ENCODE measurements at places on chromosomes 5 and 9.

- no peak for DNase-seq
Observed at GRCh38 chr9:114657705-114658104, at the start of gene TEX53. Gene TEX53 (minus strand): TSS chr9:114657805. CDS start chr9:114657774, 31 bp downstream.

GRCh38 chr9:81898851-81899250, 29.4 kb upstream of the SPATA31D4 start:
- DNase-seq: no peak

DNA sequence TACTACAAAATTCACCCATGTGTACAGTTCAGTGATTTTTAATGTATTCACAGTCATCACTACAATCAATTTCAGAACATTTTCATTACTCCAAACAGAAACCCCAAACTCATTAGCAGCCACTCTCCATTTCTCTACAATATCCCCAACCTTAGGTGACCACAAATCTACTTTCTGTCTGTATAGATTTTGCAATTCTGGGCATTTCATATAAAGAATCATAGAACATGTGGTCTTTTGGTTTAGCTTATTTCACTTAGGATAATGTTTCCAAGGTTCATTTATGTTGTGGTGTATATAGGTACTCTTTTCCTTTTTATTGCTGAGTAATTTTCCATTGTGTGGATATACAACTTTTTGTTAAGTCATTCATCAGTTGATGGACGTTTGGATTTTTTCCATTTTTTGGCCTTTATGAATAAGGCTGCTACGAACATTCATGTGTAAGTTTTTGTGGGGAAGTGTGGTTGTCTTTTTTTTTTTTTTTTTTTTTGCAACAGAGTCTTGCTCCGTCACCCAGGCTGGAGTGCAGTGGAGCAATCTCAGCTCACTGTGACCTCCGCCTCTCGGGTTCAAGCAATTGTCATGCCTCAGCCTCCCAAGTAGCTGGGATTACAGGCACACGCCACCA, 54.5 kb downstream of the DOCK8 start:
- peak; percentile 86 for DNase-seq

- no peak for DNase-seq
Observed at GRCh38 chr5:5341531-5342292, 80.8 kb upstream of the ICE1 start.

DNA sequence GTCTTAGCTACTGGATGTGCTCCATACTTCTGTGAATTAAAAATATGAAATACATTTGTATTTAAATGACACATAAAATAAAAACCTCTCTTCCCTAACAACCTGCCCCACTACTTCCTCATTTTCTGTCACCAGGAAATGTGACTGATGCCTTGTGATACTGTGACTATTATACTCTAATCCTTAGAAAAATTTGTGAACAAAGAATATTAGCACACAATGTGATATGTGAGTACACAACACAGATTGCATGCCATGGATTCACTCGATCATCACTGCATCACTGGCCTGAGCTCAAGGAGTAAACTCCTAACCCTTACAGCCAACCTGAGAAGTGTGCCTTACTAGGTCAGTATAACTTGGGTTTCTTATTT, 281.0 kb downstream of the EFNA5 start:
- DNase-seq: peak; percentile 89

DNA sequence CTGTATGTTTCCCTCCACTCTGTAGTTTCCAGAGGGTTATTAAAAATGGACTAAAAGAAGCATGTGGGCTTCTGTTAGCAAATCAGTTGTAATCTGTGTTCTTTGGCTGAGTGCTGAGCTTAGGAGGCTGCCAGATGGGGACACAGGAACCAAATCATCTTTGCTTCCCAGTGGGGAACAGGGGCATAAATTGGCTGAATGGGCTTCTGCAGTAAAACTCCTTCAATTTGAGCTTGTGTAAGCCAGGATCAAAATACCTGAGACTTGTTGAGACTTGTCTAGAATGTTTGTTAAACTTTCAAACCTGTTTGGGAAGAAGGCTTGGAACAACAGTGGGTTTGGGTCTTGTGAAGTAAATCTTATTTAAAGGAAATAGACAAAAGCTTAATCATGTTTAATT, 32.2 kb upstream of the TNFAIP8 start:
- DNase-seq: no peak

DNA sequence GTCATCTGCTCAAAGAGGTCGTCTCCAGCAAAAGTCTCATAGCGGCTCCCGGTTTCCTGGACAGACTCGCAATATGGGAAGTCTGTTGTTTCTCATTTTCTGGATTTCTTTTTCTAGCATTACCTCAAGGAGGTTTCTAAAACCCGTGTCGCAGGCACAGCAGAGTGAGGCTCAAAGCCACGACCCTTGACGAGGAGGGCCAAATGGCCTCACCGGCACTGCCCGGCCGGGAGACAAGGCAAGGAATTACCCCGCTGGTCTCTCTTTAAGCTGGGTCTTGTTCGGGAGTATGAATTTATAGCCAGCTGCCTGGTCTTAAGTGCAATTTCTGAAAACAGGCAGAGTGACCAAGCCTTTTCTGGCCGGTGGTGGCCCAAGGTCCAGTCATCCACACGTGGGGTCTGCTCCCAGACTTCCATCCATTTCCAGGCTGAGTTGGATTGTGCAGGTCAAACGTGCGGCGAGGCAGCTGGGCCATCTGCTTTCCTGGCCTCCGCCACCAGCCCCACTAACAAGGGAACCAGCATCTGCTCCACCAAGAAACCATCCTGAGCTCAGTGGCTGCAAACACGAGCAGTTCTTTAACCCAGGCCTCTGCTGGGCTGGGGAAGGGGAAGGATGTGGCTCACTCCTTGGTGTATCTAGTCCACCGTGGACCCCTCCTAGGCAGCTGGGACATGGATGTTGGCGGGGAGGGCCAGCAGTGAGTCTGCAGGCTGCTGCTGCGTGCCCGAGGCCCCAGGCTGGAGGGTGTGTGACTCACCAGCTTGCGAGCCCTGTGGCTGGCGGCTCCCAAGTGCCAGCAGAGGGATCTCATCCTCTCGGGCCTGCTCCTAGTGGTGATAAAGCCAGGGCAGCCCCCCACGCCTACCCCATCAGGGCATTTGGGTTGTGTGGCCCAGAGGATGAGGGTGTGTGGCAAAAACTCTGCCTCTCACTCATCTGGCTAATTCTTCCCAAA, 55.6 kb upstream of the COL5A1 start:
- no peak for DNase-seq

- DNase-seq: no peak
Observed at GRCh38 chr9:35570709-35571504, 34.2 kb upstream of the TESK1 start.

GRCh38 chr5:122907276-122907675, 61.9 kb downstream of the SNX24 start:
- no peak for DNase-seq

GRCh38 chr5:122237906-122238305, 74.1 kb upstream of the SNCAIP start:
- no peak for DNase-seq

GRCh38 chr5:68026092-68026885, 189.3 kb upstream of the PIK3R1 start:
- DNase-seq: peak; percentile 33

GRCh38 chr9:116928884-116929283, 241.8 kb downstream of the TRIM32 start:
- DNase-seq: no peak

DNA sequence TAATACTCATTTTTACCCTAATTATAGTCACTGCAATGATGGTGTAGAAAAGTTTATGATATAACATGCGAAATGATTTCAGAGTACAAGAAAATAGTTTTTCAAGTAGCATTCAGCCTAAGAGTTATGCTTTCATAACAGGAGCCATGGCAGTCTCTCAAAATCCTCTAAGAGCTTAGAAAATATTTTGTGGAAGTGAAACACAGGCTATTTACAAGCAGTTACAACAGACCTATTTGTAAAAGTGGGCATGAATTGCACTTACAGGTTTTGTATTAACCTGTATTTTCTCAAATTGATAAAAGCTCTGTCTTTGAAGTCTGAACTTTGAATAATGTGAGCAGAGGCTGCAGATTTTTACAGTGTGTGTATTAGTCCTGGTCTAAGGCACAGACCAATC, 523.3 kb downstream of the LRRC70 start:
- DNase-seq: no peak

GRCh38 chr5:133939668-133940067, 28.8 kb downstream of the C5orf15 start:
- peak; percentile 9 for DNase-seq

DNA sequence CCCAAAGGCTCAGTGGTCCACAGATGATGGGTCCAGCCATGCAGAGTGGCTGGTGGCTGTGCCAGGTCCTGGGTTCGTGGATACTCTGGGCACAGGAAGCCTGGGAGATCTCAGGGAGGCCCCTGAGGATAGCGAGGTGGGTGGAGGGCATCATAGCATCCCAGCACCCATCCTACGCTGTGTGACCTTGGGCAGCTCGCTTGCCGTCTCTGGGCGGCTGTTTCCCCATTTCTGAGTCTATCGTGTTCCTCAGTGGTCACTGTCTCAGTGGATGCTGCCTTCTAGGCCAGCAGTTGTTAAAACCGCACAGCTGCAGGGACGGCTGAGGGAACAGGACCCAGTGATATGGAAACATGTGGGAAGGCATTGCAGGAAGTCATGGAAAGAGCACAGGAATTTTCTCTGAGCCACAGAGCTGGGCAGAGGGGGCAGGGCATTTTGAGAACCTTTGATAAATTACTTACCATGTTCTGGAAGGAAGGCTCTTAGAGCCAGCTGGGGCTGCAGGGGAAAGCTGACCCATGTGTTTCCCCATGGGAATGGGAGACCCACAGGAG, 86.4 kb upstream of the COL5A1 start:
- no peak for DNase-seq

- DNase-seq: no peak
Observed at GRCh38 chr5:150782850-150783249, 4.3 kb downstream of the SMIM3 start.

GRCh38 chr9:120490888-120491595, 88.9 kb downstream of the CDK5RAP2 start:
- peak; percentile 84 for DNase-seq

GRCh38 chr5:170611449-170612090, 107.8 kb downstream of the KCNIP1 start:
- no peak for DNase-seq

- no peak for DNase-seq
Observed at GRCh38 chr9:83749706-83750105, 41.9 kb upstream of the UBQLN1 start.

GRCh38 chr5:93477816-93478215, 103.2 kb downstream of the NR2F1-AS1 start:
- no peak for DNase-seq

DNA sequence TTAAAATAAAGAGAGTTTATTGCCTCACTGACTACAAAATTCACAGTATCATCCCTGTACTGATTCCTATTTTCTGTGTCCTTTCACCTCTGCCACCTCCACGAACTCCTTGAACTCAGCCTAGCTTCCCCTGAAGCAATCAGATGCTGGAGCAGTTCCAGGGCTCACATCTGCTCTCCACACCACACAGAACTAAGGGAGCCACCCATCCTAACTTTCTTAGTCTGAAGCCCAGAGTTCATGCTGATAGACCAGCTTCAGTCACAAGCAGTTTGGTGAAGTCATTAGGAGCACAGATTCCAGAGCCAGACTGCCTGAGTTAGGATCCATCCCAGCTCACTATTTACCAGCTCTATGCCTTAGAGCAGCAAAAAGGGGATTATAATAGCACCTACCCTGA, 15.6 kb upstream of the EPB41L4A start:
- DNase-seq: no peak

GRCh38 chr5:131389096-131389868, 125.4 kb downstream of the CDC42SE2 start:
- no peak for DNase-seq

GRCh38 chr5:178778919-178779318, 48.5 kb upstream of the ZNF354A start:
- DNase-seq: no peak

- no peak for DNase-seq
Observed at GRCh38 chr9:114263853-114264510, 58.9 kb upstream of the ORM1 start.

DNA sequence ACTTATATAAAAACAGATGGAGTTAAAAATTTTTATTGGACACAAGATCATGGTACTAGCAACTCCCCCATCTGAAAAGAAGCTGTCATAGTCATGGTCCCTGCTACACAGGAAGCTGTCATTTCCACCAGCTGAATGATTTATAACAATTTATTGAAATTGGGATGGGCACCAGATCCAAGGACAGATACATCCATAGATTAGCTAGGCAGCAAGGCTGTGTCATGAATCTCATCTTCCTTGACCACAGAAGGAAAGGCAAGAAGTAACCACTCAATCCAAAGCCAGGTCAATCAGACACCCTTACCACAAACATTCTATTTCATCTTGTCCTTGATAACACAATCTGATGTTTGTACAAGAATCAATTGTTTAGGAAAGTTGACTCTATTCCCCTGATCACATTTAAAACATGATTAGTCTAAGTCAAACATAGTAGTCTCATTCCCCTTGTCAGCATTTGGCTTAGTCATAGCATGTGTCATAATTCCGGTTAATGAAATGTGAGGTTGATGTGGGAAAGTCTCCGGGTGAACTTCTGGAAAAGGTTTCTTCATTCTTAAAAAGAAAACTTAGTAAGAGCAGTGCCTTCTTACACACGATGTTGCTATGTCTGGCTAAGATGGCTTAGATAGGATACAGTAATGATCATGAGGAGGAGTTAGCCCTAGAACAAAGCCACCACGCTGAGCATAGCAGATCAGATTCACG, 462.6 kb upstream of the PAPPA start:
- DNase-seq: no peak

DNA sequence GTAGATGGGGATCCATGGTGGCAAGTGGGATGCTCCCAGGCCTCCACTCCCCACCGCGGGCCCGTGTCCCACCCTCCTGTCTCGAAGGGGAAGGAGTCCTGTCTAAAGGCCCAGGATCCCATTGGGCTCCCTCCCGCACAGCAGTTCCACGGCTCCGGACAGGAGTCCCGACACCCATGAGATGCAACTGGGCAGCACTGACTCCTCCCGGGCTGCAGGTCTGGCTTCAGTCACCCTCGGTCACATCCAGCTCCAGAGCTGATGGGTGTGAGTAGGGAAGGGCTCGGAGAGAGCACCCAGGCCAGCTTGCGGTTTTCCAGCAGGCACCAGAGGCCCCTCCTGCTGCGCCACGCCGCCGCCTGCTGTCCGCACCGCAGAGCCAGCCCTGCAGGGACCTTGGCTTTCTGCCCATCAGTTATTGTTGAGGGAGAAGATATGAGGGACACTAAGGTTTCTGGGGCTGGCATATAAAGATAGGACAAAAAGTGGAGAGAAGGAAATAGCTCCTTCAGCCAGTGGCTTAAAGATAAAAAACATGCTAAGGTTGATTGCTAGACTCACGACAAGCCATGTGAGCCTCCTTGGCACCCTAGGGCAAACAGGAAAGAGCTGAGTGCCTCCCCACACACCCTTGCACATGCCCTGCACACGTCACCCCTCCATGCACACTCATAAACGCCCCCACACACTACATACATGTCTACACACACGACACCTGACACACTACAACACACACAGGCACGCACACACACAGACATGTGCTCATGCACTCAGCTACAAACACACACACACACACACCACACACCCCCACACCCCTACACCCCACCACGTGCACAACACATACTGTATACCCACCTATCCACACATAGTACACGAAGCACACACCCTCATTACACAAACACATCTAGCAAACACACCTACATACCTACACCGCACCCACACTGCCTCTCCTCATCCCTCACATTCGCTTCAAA, 79.0 kb downstream of the AK8 start:
- DNase-seq: peak; percentile 42

- DNase-seq: no peak
Observed at GRCh38 chr5:74201334-74202081, 439.0 kb downstream of the ENC1 start.

Measured in inflammatory macrophage treated with lipopolysaccharide for 4 hours (primary cell).